Pons (tissue), 1 donor: ENCODE measurements at places on chromosomes 7 and 10.
A peak's percentile ranks its signal among the peaks of the same experiment; 100 is the strongest.

DNA sequence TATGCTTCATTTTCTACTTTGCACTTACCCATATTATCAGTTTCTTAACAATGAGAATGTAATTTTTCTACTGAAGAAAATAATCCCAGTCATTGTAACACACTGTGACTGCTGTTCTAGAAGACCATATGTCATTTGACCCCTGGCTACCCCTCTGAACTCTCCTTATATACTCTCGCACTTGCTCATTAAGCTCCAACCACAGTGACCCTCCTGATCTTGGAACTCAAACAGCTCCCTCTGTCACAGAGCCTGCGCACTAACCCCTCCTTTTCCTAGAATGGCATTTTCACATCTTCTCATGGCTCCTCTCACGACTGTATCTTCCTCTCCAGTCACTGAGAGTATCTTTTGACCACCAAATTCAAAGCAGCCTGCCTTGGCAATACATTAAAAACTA lies 169.7 kb downstream of the CACNA2D1 start:
- DNase-seq = no peak

DNA sequence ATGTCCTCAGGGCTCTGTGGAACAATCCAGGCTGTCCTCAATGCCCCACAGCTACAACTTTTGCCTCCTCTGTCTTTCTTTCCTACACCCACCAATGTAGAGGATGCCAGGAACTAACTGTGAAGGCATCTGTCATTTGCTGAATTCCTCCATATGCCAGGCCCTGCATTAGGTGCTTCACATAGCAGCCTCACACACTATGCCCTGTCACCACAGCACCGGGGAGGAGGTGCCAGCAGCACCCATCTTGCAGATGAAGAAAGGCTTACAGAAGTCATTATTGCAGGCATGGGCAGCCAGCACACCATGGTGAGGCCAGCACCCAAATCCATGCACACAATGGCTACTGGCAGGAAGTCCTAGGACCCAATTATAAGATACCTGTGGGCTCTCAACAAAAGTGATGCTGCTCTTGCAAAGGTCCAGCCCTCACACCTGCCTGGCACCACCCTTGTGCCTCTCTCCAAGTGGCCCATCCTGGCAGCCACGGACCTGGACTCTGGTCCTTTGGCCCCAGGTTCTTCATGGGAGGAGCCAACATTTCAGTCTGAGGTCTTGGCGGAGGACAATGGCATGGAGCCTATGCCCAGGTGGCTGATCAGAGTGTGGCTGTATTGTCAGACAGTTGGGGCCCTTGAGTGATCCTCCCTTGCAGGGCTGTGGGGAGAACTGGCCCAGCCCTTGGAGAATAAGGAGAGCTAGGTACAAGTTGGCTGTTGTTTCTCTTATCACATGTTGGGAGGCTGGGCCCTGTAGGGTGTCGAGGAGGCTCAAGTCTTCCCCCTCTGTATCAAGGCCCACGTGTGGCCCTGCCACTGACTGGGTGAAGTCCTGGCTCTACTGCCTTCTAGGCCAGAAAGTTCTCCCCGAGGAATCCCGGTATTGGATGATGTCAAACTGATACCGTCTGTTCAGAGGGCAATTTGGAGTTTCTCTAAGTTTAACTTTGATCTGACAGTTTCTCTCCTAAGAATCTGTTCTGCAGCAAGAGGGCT lies 14.4 kb upstream of the MYL7 start:
- DNase-seq = no peak

- no peak for DNase-seq
These were observed 825.3 kb upstream of the MBL2 start for GRCh38 chr10:53597835-53598251.

- DNase-seq = peak; percentile 10
These were observed 61.9 kb downstream of the TES start for GRCh38 chr7:116271963-116272886.

GRCh38 chr7:42945821-42946626 lies 13.8 kb downstream of the MRPL32 start:
- DNase-seq = peak; percentile 61

GRCh38 chr10:26621889-26622711 lies 75.4 kb upstream of the PDSS1 start:
- DNase-seq = no peak

DNA sequence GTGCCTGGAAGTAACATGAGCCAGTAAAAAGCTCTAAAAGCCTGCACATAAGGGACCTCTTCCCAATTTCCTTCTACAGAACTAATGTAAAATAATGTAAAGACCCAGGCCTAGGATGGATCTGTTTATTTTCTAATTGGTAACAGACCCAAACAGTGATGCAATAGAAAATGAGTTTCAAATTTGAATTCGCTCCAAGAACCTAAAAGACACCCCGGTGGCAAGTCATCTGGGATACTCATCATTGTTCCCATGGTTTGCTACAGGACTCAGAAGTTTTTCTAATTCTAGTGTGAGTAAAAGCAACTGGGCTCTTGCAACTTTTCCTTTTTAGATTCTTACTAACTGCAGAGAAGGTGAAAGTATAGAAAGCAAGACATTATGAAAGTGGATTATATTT lies 271.3 kb upstream of the CACNA2D1 start:
- no peak for DNase-seq

DNA sequence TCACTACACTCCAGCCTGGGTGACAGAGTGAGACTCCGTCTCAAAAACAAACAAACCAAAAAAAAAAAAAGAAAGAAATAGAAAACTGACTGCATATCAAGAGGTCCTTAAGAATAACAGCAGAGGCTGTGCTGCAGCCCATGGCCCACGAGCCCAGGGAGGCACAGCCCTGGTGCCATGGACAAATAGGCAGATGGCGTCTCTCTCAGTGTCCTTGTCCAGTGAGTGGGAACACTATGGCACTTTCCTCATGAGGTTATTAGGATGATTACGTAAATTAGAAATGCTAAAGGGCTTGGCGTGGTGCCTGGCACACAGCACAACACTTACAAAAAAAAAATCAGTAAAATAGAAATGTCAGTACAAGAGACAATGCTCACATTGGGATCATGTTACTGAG lies 33.4 kb upstream of the PFKP start:
- DNase-seq = no peak
